NCI-H748 treated with DMSO at 0.1 percent for 48 hours (cell line): ENCODE measurements at places on chromosomes 5 and 9.
A peak's percentile ranks its signal among the peaks of the same experiment; 100 is the strongest.

DNA sequence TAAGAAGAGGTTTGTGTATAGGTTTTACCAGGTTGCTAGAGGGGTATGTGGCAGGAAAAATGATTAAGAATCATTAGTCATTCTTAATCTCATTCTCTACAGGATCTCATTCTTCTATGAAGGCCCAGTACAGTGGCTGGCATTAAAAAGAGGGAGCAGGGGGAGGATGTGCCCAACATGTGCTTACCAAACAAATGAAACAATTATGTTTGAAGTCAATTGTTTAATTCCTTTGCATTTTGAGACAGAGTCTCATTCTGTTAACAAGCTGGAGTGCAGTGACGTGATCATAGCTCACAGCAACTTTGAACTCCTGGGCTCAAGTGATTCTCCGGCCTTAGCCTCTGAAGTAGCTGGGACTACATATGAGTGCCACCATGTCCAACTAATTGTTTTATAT, 23.0 kb downstream of the FNIP1 start:
- DNase-seq, result no peak

GRCh38 chr9:82621447-82621846, 441.5 kb downstream of the RASEF start:
- DNase-seq, result peak; percentile 95

DNA sequence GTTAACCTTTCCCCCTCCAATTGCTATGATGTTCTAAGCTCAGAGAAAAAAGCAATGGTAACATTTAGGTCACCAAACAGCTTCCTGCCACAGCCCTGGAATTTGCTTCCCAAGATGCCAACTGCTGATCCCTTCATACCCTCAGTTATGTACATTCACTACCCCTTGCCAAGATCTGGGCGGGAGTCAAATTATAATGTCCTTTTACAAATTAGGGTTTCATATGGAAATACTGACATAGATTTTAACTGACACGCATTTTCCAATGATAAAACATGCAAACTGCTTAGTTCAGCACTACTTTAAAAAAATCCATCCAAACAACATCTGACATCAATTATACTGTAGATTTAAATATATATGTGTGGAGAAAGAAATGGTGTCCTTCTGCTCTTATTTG, 5.0 kb downstream of the LOX start:
- DNase-seq, result no peak

DNA sequence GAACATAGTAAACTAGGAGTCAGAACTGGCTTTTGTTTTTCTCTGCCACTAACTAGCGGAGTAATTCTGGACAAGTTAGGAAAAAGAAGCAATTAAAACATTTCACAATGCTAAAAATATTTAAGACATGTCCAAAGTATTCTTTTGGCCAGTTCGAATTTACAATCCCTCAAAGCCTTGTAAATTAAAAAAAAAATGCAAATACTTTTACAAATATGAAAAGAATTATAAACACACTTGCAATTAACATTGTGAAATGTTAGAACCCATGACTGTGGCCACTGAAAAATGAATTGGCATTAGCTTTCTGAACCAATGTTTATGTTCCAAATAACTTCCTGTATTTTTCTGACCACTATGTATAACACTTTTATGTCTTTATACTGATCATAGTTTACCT, 2.2 kb downstream of the RAD1 start:
- no peak for DNase-seq

GRCh38 chr5:53030893-53031292, 41.7 kb downstream of the ITGA2 start:
- no peak for DNase-seq

DNA sequence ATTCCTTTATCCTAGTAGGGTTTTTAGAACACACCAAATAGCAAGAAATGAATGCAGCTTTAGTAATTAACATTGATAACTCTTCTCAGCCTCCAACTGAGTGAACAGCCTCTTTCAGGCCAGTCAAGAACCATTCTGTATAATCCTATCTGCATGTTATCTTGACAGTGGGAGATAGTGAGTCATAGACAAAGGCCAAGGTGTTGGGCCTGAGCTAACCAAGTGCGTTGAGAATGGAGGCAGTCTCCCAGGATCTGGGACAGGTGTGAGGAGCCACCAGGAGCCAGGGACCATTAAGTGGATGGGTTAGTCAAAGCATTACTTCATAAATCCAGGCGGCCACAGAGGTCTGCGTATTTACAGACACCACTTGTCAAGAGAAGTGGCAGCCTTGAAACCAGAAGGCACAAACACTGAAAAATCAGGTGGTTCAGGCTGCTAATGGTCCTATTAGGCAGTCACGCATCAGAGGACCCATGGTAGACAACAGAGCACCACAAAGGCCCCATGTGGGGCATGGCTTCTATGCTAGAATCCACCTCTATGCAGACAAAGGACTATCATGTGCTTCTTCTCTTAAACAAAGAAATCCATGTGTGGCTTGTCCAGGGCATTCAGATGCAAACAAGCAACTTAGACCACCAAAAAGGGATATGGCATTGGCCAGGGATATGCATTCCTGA, 409.7 kb upstream of the PIK3R1 start:
- DNase-seq, result peak; percentile 18

- no peak for DNase-seq
These were observed 234.2 kb upstream of the IRX2 start for GRCh38 chr5:2985718-2986117.

GRCh38 chr9:91415290-91415689, 8.3 kb downstream of the NFIL3 start:
- no peak for DNase-seq

DNA sequence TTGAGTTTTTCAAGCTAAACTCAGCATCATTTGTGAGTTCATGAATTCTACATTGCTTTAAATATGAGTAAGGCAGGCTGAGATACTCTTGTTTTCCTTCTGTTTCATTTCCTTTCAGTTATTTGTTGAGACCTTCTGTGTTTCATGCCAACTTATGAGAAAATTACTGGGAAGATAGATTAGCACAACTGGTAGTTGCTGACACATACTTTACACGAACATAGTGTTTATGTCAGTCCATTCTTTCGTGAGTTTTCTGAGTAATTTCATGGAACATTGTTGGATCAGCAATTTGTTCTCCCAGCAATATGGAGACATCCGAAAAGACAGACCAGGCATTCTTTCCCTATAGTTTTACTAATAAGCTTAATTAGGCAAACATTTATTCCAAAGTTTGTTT, 102.0 kb upstream of the SMC5 start:
- no peak for DNase-seq

GRCh38 chr5:41747301-41747700, 122.9 kb downstream of the OXCT1 start:
- no peak for DNase-seq

DNA sequence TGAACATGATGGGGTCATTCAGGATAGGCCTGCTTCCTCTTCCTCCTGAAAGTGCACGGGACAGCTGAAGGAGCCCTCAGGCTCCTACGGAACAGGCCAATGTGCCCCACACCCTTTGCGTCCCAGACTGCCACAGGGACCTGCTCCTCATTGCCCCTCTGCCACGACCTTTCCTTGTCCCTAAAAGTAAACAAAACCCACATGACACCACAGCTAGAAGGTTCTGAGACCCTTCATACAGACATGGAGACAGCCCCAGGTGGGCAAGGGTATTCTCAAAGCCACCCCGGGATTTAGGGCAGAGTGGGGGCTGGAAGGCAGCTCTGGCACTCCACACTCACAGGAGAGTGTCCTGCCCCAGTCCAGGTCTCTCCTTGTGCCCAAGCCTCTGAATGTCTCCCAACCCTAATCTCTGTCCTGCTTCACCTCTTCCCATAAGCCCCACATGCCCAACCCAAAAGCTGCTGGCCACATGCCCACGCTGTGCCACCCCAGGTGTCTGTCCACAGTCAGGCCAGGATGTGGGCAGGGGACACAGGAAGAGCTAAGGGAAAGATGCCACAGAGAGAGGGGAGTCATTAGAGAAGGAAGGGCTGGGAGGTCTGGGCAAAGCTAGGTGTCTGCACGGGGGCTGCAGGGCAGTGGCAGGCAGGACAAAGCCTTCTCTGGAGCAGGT, 800 bp downstream of the AMBP start:
- DNase-seq, result no peak

DNA sequence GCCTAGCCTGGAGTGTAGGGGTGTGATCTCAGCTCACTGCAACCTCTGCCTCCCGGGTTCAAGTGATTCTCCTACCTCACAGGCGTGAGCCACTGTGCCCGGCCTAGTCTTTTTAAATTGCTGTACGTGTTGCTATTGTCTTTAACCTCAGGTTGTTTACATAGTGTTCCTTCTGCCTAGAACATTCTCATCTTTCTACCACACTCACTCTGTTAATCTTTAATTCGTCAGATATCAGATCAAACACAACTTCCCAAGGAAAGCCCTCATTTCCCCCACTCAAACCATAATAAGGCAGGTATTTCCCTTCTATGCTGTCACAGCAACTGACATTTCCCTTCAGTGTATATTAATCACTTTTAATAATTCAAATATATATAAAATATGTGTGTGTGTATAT, 1310.0 kb upstream of the C9orf72 start:
- DNase-seq, result no peak

DNA sequence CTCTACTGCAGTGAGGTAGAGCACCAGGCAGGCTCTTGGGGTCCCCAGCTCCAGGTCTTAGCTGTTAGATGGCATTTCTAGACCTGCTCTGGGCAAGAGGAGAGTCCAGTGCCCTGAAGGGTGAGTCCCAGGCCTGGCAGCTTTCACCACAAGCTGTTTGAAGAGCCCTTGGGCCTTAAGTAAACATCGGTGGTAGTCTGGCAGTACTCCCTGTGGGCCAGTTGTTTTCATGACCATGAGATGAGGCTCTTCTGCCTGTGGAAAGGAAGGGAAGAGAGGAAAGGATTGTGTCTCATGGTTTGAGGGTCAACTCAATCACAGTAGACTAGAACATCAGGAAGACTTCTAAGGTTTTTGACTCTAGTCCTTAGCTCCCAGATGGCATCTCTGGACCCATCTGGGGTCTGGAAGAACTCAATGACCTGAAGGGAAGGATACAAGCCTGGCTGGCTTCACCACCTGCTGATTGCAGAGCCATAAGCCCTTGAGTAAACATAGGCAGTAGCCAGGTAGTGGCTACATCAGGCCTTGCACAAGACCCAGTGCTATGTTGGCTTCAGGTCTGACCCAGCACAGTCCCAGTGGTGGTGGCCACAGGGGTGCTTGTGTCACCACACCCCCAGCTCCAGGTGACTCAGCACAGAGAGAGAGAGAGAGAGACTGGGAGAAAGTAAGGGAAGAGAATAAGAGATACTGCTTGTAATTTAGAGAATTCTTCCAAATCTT, 114.3 kb upstream of the PCSK5 start:
- DNase-seq, result no peak

DNA sequence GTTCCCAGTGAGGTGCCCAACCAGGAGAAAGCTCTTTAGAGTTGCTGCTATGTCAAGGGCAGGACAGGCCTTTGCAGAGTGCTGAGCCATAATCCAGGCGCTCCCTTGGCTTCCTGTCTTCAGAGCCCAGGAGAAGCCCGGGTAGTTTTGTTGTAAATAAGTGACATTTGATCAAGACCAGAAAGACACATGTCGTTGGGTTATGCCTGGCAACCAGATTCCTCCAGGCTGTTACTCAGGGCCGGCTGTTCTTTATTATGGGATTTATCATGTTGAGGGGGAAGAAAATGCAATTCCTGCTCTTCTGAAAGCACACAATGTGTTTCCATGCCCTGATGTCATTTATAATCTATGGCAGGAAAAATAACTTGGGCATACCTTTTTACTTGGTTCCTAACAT, 39.3 kb upstream of the SEMA4D start:
- DNase-seq, result no peak

- no peak for DNase-seq
These were observed 99.4 kb downstream of the CSNK1G3 start for GRCh38 chr5:123611406-123611709.

GRCh38 chr5:72112389-72112788, 5.1 kb downstream of the MAP1B start:
- DNase-seq, result no peak

DNA sequence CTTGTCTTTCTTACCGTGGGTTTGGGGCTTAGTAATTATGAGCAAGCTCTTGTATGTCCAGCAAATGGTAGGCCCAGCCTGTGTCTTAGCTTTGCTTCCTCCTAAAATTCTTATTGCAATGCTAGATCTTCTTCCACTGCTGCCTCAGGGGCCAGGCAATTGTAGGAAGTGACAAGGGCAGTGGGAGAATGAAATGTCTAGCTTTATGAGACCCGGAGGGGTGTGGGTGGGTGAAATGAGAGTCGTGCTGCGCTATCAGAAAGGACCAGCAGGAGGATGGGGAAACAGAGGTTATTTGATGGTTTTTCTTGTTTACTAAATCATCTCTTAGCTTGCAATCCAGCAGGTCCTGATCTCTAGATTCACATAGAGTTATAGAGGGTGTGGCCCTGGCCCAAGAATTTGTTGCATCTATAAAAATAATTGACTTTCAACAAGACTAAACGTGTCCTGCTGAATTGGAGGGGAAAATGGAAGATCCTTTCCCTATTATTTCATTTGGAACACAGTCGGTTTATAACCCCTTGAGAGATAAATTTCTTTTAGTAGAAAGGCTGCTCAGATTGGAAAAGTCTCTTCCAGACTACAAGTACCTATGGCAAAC, 43.7 kb downstream of the ZNF366 start:
- no peak for DNase-seq

GRCh38 chr9:99867968-99868367, 38.5 kb upstream of the STX17 start:
- DNase-seq, result no peak

DNA sequence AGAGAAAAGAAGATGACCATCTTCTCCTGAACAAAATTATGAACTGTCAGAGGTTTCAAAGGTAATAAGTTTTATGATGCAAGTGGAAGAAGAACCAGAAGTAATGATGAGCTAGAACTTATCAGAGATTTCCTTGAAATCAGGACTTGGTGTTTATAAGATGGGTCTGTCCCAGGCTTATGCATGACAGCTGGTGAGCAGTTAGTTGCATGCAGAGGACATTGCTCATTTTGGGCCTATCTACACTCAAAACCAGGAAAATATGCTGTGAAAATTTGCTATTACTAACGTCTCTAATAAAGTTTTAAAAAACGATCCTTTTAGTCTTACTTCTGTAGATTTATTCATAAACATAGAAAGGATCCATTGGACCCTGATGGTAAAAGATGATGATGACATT, 6.6 kb upstream of the STC2 start:
- DNase-seq, result no peak

GRCh38 chr9:7227951-7228350, 470.2 kb downstream of the KDM4C start:
- DNase-seq, result no peak

- DNase-seq, result no peak
These were observed 45.1 kb upstream of the TXNDC8 start for GRCh38 chr9:110382731-110383130.

DNA sequence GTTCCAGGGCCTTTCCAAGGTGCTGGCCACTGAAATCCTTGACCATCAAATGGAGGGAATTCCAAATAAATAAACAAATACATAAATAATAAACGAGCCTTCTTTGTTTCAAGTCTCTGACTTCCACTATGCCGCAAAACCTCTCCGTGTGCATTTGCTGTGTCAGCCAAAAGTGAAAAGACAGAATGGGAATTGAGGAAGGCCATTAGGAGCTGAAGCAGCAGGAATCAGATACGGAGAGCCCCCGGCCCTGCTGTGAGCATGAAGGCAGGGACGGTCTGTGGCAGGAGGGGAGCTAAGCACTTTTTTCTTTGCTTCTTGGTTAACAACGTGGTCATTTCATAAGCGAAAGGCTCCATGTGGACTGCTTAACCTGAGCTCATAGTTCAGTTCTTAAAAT, 26.1 kb downstream of the PLPPR1 start:
- DNase-seq, result no peak
